Activated T-helper 1 cell treated with anti-CD3 and anti-CD28 coated beads, Interleukin-12 subunit alpha, Interleukin-12 subunit beta, Interleukin-2, Interleukin-4 antibody, amounts not matched to agents 30 ng/mL and 10 ng/mL and 1 ng/mL, durations not matched to agents 14 hours and 24 hours and 36 hours (primary cell): ENCODE measurements at places on chromosomes 7 and 10.

- no peaks in the 10 kb centered on the region for H3K36me3 ChIP-seq
- DNase-seq: no peak
- no peaks in the 10 kb centered on the region for H3K4me1 ChIP-seq
- no peak overlapping the region for H3K27ac ChIP-seq
- H3K27me3 ChIP-seq: no peaks in the 10 kb centered on the region
Measured at GRCh38 chr10:77012812-77013500, 624.7 kb downstream of the KCNMA1 start.

GRCh38 chr7:91567081-91568012 lies 303.1 kb downstream of the FZD1 start:
- no peaks in the 10 kb centered on the region for H3K4me1 ChIP-seq
- peaks cover 8% of the 10 kb centered on the region for H3K27me3 ChIP-seq
- no peak overlapping the region for H3K4me3 ChIP-seq
- H3K27ac ChIP-seq: no peak overlapping the region
- no peaks in the 10 kb centered on the region for H3K36me3 ChIP-seq
- no peak for DNase-seq

- no peak overlapping the region for H3K27ac ChIP-seq
- peaks cover 11% of the 10 kb centered on the region for H3K4me1 ChIP-seq
- no peak overlapping the region for H3K4me3 ChIP-seq
- H3K27me3 ChIP-seq: no peaks in the 10 kb centered on the region
- DNase-seq: no peak
Measured at GRCh38 chr7:37420946-37421695, 27.5 kb downstream of the ELMO1 start.

DNA sequence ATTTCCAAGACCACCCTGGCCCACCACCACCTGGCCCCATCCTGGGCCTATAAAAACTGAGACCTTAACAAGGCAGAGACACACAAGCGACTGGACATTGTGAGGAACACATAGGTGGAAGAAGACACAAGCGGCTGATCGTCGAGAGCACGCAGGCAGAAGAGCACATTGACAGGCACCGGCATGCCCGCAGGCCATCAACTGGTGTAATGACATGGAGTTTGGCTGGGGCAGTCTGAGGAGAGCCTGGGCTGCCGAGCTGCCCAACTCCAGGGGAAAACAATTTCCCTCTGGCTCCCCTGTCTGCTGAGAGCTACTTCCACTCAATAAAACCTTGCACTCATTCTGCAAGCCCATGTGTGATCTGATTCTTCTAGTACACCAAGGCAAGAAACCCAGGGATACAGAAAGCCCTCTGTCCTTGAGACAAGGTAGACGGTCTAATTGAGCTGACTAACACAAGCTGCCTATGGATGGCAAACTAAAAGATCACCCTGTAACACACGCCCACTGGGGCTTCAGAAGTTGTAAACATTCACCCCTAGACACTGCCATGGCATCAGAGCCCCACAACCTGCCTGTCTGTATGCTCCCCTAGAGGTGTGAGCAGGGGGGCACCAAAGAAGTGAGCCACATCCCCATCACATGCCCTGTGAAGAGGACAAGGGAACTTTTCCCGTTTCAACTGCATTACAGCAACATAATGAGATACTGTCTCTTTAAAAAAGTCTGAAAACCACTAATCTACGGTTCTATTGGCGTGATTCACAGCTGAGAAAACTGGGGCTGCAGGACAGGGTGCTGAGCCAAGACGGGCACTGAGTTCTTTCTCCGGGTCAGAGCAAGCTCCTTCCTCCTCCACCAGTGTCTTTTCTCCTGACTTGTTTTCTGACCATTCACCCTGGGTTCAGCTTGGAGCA lies 18.5 kb upstream of the TNS3 start:
- H3K36me3 ChIP-seq: no peaks in the 10 kb centered on the region
- no peak overlapping the region for H3K4me3 ChIP-seq
- no peaks in the 10 kb centered on the region for H3K4me1 ChIP-seq
- no peak for DNase-seq
- H3K27ac ChIP-seq: no peak overlapping the region
- H3K27me3 ChIP-seq: no peaks in the 10 kb centered on the region

GRCh38 chr7:82224529-82224928 lies 219.0 kb downstream of the CACNA2D1 start:
- no peak for DNase-seq
- H3K4me3 ChIP-seq: no peak overlapping the region
- H3K27ac ChIP-seq: no peak overlapping the region
- no peaks in the 10 kb centered on the region for H3K27me3 ChIP-seq

- DNase-seq: no peak
- no peaks in the 10 kb centered on the region for H3K27me3 ChIP-seq
- H3K36me3 ChIP-seq: no peaks in the 10 kb centered on the region
- H3K27ac ChIP-seq: no peak overlapping the region
Measured at GRCh38 chr10:132677473-132678227, 108.3 kb downstream of the NKX6-2 start.

GRCh38 chr10:84241185-84241790 lies at the start of gene LRIT1:
LRIT1 (minus strand) TSS chr10:84241546; CDS start chr10:84241439, 107 bp downstream.
- no peak for DNase-seq
- no peak within 1 kb of the TSS for H3K27ac ChIP-seq
- no peaks in the 10 kb centered on the region for H3K36me3 ChIP-seq
- no peak within 1 kb of the TSS for H3K4me3 ChIP-seq
- no peaks in the 10 kb centered on the region for H3K4me1 ChIP-seq

DNA sequence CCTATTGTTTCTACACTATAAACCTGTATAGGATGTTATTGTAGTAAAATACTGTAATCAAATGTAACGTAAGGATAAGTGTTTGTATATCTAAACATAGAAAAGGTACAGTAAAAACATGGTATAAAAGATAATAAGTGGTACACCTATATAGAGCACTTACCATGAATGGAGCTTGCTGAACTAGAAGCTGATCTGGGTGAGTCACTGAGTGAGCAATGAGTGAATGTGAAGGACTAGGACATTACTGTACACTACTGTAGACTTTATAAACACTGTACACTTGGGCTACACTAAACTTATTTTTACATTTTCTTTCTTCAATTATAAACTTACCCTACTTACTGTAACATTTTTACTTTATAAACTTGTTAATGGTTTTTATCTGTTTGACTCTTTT lies 732.9 kb upstream of the LRRN3 start:
- no peak overlapping the region for H3K27ac ChIP-seq
- no peaks in the 10 kb centered on the region for H3K4me1 ChIP-seq
- H3K4me3 ChIP-seq: no peak overlapping the region
- H3K27me3 ChIP-seq: peaks cover 5% of the 10 kb centered on the region
- no peaks in the 10 kb centered on the region for H3K36me3 ChIP-seq

- no peak for DNase-seq
- peak overlapping the region; percentile 82 for H3K4me3 ChIP-seq
- peak overlapping the region; percentile 86 for H3K27ac ChIP-seq
- H3K36me3 ChIP-seq: no peaks in the 10 kb centered on the region
- peaks cover 19% of the 10 kb centered on the region for H3K4me1 ChIP-seq
Measured at GRCh38 chr7:129502708-129503685, 666 bp downstream of the SMKR1 start.

GRCh38 chr10:103021150-103021899 lies 103.2 kb downstream of the CNNM2 start:
- H3K4me1 ChIP-seq: no peaks in the 10 kb centered on the region
- H3K4me3 ChIP-seq: no peak overlapping the region
- H3K36me3 ChIP-seq: no peaks in the 10 kb centered on the region
- H3K27me3 ChIP-seq: peaks cover 11% of the 10 kb centered on the region
- H3K27ac ChIP-seq: no peak overlapping the region
- DNase-seq: no peak

DNA sequence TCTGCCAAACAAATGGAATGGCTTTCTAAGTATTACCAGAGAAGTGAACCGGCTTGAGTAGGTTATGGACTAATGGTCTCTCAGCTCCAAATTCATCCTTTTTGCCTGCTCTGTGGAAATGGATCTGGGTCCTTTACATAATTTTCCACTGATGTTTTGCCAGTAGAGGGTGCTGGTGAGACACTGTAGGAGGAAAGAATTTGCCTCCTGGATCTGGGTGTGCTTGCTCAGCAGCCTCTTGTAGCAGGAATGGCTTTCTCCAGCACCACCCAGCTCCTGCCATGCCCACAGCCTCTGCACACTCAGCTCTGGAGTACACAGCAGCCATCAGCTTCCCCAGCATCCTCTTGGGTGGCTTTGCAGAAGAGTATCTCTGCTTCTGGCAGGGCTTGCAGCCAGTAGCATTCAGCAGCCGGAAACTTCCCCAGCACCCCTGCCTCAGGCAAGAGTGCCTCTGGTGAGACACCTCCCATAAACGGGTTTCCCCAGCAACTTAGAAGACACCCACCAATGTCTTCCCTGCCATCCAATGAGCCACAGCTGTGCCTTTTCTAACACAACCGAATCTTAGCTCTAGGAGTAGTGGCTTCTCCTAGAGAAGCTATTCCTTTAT lies 235.0 kb upstream of the PLPP4 start:
- H3K4me3 ChIP-seq: no peak overlapping the region
- H3K27me3 ChIP-seq: no peaks in the 10 kb centered on the region
- no peak for DNase-seq
- H3K4me1 ChIP-seq: no peaks in the 10 kb centered on the region
- H3K36me3 ChIP-seq: no peaks in the 10 kb centered on the region
- H3K27ac ChIP-seq: no peak overlapping the region

- H3K4me3 ChIP-seq: no peak overlapping the region
- peaks cover 74% of the 10 kb centered on the region for H3K36me3 ChIP-seq
- DNase-seq: no peak
- no peak overlapping the region for H3K27ac ChIP-seq
- no peaks in the 10 kb centered on the region for H3K27me3 ChIP-seq
Measured at GRCh38 chr10:133405844-133406527, 12.0 kb downstream of the MTG1 start.

DNA sequence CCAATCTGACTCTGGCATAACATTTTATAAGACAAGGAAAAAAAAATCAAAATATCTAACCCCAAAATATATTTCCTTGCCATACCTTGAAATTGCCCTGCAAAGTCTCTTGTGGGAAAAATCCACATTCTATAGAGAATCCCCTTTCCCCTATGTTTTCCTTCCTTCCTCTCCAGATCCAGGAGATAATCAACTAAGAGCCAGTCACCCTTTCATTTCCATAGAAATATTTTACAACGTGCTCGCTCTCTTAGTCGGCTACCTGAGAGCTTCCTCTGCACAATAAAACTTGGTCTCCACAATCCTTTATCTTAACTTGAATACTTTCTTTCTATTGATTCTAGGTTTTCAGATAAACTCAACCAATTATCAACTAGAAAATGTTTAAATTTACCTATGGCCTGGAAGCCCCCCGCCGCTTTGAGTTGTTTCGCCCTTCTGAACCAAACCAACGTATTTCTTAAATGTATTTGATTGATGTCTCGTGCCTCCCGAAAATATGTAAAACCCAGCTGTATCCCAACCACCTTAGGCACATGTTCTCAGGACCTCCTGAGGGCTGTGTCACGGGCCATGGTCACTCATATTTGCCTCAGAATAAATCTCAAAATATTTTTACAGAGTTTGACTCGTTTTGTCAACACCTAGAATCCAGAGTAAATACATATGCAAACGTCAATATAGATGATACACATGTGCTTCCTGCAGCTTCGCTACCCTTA lies 869 bp downstream of the PSAP start:
- peaks cover 8% of the 10 kb centered on the region for H3K36me3 ChIP-seq
- peak overlapping the region; percentile 97 for H3K4me3 ChIP-seq
- no peaks in the 10 kb centered on the region for H3K27me3 ChIP-seq
- peaks cover 49% of the 10 kb centered on the region for H3K4me1 ChIP-seq
- H3K27ac ChIP-seq: peak overlapping the region; percentile 85
- DNase-seq: no peak

DNA sequence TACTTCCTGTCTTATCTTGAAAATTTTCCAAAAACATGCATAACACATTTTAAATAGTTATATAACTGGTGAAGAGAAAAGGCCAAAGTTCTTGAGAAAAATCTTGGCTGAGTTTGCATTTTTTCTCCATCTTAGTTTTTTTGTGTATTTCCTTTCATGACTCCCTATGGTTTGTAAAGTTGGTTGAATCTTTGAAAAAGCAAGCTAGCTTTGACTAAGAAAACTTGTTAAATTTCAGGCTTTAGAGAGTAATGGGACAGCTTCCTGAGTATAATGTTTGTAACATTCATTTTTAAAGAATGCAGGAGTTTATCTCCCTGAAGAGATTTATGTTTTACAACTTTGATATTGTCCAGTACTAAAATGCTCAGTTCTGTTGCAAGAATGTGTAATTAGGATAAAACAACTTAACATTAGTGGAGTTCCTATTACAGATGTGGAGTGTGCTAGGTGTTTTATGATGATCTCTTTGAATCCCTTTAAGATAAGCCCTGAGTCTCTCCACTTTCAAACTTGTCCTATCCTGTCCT lies 11.1 kb upstream of the HERPUD2 start:
- peaks cover 2% of the 10 kb centered on the region for H3K36me3 ChIP-seq
- H3K4me3 ChIP-seq: no peak overlapping the region
- DNase-seq: no peak
- no peak overlapping the region for H3K27ac ChIP-seq

- H3K27ac ChIP-seq: no peak overlapping the region
- H3K4me3 ChIP-seq: no peak overlapping the region
- no peak for DNase-seq
- no peaks in the 10 kb centered on the region for H3K27me3 ChIP-seq
- no peaks in the 10 kb centered on the region for H3K4me1 ChIP-seq
Measured at GRCh38 chr7:156494960-156495359, 145.6 kb upstream of the RNF32 start.

DNA sequence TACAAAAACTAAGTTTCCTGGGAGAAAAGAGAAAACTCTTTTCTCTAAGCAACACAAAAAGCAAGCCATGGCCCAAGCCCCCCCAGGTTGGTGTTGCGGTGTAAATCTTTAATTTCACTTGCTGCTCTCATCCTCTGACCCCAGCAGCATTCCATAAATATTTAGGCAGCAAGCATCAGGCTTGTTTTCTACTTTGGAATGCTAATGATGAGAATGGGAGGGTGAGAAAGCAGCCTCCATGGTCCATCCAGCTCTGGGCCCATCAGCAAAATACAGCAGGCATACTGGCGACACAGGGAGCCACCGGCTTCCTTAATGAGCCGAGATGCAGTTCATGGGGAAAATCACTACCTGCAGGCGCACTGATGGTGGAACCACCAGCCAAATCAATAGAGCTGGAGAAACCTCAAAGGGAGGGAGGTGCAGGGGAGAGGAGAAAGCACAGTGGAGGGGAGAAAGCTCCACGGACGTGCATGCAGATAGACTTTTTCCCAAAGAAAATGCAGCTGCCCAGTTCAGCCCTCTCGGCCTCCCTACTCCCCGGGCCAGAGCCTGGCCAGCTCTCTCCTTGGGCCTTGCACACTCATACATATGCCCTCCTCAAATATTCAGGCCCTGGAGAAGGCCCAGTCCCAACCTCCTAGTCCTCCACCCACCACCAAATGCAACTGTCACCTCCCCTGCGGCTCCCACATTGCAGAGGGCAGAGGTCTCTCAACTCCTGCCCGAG lies 131.9 kb downstream of the GRID1 start:
- H3K4me3 ChIP-seq: no peak overlapping the region
- H3K27ac ChIP-seq: no peak overlapping the region
- no peak for DNase-seq
- H3K4me1 ChIP-seq: no peaks in the 10 kb centered on the region

DNA sequence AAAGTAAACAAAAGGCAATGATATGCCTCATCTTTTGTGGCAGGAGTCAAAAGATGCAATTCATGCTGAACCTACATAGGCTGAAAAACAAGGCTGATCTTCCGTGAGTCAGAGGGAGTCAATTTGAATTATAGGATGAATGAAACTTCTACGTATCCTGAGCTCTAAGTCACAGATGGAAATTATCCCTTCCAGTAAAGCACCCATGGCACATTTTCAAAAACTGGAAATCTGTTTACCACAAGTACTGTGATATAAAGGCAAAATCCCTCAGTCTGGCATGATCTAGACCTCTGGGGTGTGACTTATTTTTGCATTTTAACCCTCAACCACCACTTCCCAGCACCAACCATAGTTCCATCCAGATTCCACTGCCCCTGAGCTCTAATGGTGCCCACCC lies 69.6 kb downstream of the NRG3 start:
- no peak for DNase-seq
- no peaks in the 10 kb centered on the region for H3K27me3 ChIP-seq
- H3K36me3 ChIP-seq: no peaks in the 10 kb centered on the region
